CD14-positive monocyte (primary cell): ENCODE measurements at places on chromosomes 2 and 18. TPM values are rescaled to one million over a fixed set of nuclear protein-coding genes. Genes with fewer than 3 reads are reported as not detected.

DNA sequence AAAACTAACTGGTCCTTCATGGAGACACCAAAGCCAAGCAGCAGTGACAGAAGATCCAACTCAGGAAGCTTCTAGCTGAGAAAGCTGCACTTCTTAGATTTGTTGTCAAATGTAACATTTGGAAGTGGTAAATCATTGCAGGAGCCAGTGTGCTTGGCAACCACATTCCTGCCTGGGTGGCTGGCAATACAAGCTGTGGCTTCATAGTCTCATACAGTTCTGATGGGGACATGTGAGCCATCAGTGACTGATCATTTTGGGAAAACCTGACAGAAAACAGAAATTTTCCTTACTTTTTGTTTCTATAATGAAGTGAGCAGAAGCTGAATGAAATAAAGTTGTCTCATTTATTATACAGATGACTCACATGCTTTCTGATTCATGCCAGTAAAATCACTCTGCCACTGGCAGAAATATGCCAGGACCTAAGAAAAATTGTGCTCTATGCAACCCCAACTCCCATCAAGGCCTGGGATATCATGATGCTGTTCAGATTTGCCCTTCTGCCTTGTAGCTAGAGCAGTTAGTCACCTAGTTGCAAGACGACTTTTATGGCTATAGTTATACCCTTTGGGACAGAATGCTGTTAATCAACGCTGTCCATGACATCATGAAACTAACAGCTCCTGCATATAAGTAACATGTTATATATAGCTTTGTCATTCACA lies 508.1 kb downstream of the ADCYAP1 start:
- no peak for DNase-seq
- H3K4me1 ChIP-seq, result no peaks in the 10 kb centered on the region
- H3K27ac ChIP-seq, result no peak overlapping the region

- no peaks in the 10 kb centered on the region for H3K4me1 ChIP-seq
- peaks cover 4% of the 10 kb centered on the region for H3K36me3 ChIP-seq
- DNase-seq, result no peak
- H3K4me3 ChIP-seq, result no peak overlapping the region
- no peak overlapping the region for H3K27ac ChIP-seq
- H3K27me3 ChIP-seq, result no peaks in the 10 kb centered on the region
Measured at GRCh38 chr18:74261053-74261713, 30.6 kb downstream of the CYB5A start.

DNA sequence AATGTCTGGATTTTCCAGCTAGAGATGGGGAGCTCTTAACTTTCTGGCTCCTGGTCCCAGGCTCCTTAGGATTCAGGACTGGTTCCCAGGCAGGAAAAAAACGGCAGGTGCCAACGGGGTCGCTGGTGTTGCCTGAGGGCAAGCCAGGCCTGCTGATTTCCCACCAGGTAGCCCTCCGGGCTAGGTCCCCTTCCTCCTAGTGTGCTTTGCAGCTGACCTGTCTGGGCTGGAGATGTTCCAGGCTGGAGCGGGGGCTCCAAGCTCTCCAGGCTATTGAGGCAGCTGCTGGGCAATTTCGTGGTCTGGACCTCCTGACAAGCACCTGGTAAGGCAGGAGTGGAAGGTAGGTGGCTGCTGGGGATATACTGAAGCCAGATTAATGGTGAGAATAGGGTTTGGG lies 2.0 kb upstream of the MRPL53 start:
- no peaks in the 10 kb centered on the region for H3K27me3 ChIP-seq
- no peak overlapping the region for H3K27ac ChIP-seq
- no peak overlapping the region for H3K4me3 ChIP-seq
- peaks cover 41% of the 10 kb centered on the region for H3K4me1 ChIP-seq
- H3K36me3 ChIP-seq, result peaks cover 22% of the 10 kb centered on the region
- no peak for DNase-seq

DNA sequence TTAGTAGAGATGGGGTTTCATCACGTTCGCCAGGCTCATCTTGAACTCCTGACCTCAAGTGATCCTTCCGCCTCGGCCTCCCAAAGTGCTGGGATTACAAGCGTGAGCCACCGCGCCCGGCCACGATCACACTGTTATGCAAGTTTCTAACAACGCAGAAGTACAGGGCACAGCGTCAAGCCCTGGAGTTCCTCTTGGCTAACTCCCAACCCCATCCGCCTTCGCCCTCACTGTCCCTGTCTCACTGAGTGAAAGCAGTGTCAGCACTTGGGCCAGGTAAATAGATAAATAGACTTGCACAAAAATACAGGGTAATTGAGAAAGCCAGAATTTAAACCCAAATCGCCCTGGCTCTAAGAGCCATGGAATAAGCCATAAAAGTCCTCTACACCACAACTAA lies 111.7 kb downstream of the ACVR1 start:
- H3K27me3 ChIP-seq, result no peaks in the 10 kb centered on the region
- no peaks in the 10 kb centered on the region for H3K4me1 ChIP-seq
- H3K4me3 ChIP-seq, result no peak overlapping the region
- no peak overlapping the region for H3K27ac ChIP-seq
- DNase-seq, result no peak

GRCh38 chr2:44948565-44949328 lies 7.2 kb downstream of the SIX3 start:
- peaks cover 99% of the 10 kb centered on the region for H3K27me3 ChIP-seq
- H3K36me3 ChIP-seq, result no peaks in the 10 kb centered on the region
- peaks cover 5% of the 10 kb centered on the region for H3K4me1 ChIP-seq
- DNase-seq, result no peak
- H3K27ac ChIP-seq, result no peak overlapping the region
- H3K4me3 ChIP-seq, result no peak overlapping the region

DNA sequence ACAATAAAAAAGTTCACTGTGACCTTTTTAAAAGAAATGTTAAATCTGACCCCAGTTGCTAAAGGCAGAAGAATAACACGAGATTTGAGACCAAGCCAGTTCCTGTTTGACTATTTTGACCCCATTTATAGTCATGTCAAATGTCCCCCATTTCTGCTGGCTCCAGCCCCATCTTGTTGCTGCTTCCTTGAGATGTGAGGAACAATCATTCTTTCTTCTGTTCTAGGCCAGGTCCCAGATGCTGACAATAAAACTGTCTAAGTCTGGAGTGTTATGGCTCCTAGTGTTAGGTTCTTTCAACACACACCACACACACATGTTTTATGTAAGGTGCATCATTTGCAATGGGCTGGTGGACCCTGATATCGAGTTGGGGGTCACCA lies 92.0 kb upstream of the CYP1B1 start:
- H3K27ac ChIP-seq, result peak overlapping the region; percentile 79
- H3K4me3 ChIP-seq, result no peak overlapping the region

GRCh38 chr2:26712486-26713465 lies 20.3 kb downstream of the KCNK3 start:
- no peak overlapping the region for H3K27ac ChIP-seq
- no peaks in the 10 kb centered on the region for H3K27me3 ChIP-seq
- no peak overlapping the region for H3K4me3 ChIP-seq

DNA sequence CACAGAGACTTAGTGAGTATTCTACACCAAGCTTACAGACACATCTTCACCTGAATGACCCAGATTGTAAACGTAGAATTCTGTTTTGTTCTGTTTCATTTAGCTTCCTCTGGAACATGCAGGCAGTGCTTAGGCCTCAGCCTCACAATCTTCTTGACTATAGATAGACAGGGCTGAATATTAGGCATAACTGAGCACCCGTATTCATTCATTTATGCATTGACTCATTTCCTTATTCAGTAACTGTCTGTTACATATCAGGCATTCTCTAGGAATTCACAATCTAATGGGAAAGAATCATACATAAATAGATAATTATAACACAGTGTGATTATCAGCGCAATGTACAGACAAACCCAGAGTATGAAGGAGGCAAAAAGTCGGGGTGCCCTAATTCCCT lies 124.9 kb upstream of the ETAA1 start:
- no peaks in the 10 kb centered on the region for H3K36me3 ChIP-seq
- no peaks in the 10 kb centered on the region for H3K27me3 ChIP-seq
- DNase-seq, result no peak
- no peak overlapping the region for H3K27ac ChIP-seq
- H3K4me1 ChIP-seq, result no peaks in the 10 kb centered on the region

- no peak for DNase-seq
- H3K27ac ChIP-seq, result no peak overlapping the region
- no peak overlapping the region for H3K4me3 ChIP-seq
- no peaks in the 10 kb centered on the region for H3K27me3 ChIP-seq
Measured at GRCh38 chr2:136006658-136007057, 21.2 kb upstream of the DARS1 start.

DNA sequence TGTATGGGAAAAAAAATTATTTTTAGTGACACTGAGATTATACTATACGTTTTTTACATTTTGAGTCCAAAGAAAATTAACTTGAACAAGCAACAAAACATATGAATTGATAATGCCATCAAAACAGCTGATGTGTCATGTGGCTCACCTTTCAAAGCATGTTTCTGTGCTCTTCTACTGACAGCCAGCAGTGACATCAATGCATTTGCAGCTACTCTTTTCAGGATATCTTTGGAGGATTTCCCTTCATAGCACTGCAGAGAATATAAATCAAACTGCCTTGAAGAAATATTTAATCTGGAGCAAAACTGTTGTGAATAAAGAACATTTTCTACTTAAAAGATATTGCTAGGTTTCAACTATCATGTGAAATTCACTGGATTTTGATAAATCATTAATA lies 83.1 kb upstream of the CD226 start:
- no peaks in the 10 kb centered on the region for H3K4me1 ChIP-seq
- H3K27ac ChIP-seq, result no peak overlapping the region
- H3K4me3 ChIP-seq, result no peak overlapping the region
- no peak for DNase-seq

DNA sequence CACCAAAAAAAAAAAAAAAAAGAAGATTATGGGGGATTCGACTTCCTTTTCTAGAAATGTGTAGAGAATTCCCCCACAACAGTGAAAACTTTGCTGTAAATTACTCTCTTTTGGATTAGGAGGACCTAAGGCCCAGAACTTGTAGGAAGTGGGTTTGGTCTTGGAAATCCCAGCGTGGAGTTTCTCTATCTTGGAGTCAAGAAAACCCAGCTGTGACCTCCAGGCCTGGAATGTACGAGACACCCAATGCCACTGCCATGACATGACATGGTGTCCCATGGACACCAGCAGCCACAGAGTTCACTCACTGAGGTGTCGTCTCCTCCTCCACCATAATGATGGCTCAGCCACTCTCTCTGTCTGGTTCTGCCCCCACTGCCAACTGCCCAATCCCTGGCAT lies 202.3 kb downstream of the ALPK2 start:
- H3K36me3 ChIP-seq, result no peaks in the 10 kb centered on the region
- H3K4me3 ChIP-seq, result no peak overlapping the region

DNA sequence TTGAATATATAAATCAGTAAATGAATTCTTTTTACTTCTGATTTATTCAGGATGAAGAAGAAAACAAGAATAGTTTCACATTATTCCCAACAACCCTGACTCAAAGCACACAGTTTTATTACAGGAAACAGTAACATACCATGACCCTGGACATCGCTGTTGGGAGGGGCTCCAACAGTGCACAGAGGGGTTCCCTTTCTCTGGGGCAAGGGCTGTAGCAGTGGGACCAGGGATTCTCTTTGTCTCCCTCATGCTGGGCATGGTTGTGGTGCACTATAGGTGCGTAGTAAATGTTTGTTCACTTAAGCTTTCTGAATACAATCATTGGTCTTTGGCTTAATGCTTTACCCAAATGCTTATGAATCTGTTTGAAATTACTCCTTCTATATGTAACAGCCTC lies 189.4 kb downstream of the BCL2 start:
- H3K36me3 ChIP-seq, result no peaks in the 10 kb centered on the region
- H3K4me1 ChIP-seq, result no peaks in the 10 kb centered on the region
- no peak overlapping the region for H3K4me3 ChIP-seq
- H3K27ac ChIP-seq, result no peak overlapping the region
- no peak for DNase-seq

- peaks cover 26% of the 10 kb centered on the region for H3K4me1 ChIP-seq
- DNase-seq, result peak; percentile 40
- H3K27me3 ChIP-seq, result no peaks in the 10 kb centered on the region
Measured at GRCh38 chr18:48949606-48950535, 894 bp downstream of the SMAD7 start.

DNA sequence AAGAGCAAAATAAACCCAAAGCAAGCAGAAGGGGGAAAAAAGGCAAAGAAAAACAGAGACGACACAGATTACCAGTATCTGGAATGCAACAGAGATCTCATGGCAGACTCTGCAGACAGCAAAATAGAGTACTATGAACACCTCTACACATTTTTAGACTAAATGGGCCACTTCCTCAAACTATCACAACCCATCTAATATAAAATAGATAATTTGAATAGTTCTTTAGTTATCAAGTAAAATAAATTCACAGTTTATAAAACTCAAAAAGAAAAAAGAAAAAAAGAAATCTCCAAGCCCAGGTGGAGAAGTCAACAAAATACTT lies 16.6 kb downstream of the SESTD1 start:
- no peaks in the 10 kb centered on the region for H3K36me3 ChIP-seq
- no peak overlapping the region for H3K27ac ChIP-seq
- H3K27me3 ChIP-seq, result no peaks in the 10 kb centered on the region
- no peak overlapping the region for H3K4me3 ChIP-seq

- no peak overlapping the region for H3K4me3 ChIP-seq
- H3K4me1 ChIP-seq, result no peaks in the 10 kb centered on the region
- no peaks in the 10 kb centered on the region for H3K36me3 ChIP-seq
- no peak overlapping the region for H3K27ac ChIP-seq
- DNase-seq, result no peak
- H3K27me3 ChIP-seq, result no peaks in the 10 kb centered on the region
Measured at GRCh38 chr2:153291718-153292117, 186.8 kb downstream of the RPRM start.

DNA sequence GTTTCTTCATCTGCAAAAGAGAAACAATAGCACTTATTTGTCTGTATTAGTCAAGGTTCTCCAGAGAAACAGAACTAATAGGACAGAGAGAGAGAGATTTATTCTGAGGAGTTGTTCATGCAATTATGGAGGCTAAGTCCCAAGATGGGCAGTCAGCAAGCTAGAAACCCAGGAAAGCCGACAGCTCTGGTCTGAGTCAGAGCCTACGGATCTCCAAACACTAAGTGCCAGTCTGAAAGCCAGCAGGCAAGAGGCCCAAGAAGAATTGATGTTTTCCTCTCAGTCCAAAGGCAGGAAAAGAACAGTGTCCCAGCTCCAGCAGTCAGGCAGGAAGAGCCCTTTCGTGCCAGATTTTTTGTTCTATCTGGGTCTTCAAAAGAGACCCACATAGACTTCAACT lies 36.5 kb upstream of the SLC66A3 start:
- H3K4me3 ChIP-seq, result no peak overlapping the region
- no peaks in the 10 kb centered on the region for H3K27me3 ChIP-seq
- no peak for DNase-seq
- no peak overlapping the region for H3K27ac ChIP-seq
- no peaks in the 10 kb centered on the region for H3K36me3 ChIP-seq

PIEZO2 gene
- polyA plus RNA-seq, result not detected in 2 replicates

INO80C gene
- polyA plus RNA-seq, result 20.1 and 27.9 TPM in 2 replicates

FAM161A gene
- polyA plus RNA-seq, result 0.03 and 0.11 TPM in 2 replicates

NRP2 gene
- 3.3 and 4.3 TPM in 2 replicates for polyA plus RNA-seq

GLI2 gene
- not detected in 2 replicates for polyA plus RNA-seq

MATN3 gene
- not detected for polyA plus RNA-seq

MARCO gene
- 37.7 TPM for polyA plus RNA-seq

FBXO48 gene
- 0.27 and 0.85 TPM in 2 replicates for polyA plus RNA-seq

SERPINB13 gene
- polyA plus RNA-seq, result not detected in 2 replicates

TXNDC2 gene
- polyA plus RNA-seq, result 0.10 and 0.36 TPM in 2 replicates

TUBA4A gene
- 72.7 TPM for polyA plus RNA-seq

SKOR2 gene
- not detected for polyA plus RNA-seq

QPCT gene
- 272 TPM for polyA plus RNA-seq

VWC2L gene
- polyA plus RNA-seq, result not detected

CROCC2 gene
- polyA plus RNA-seq, result not detected

BCL11A gene
- polyA plus RNA-seq, result 8.7 TPM

DUSP2 gene
- 48.4 TPM for polyA plus RNA-seq

HOXD11 gene
- polyA plus RNA-seq, result not detected in 2 replicates
